Neural crest cell (in vitro differentiated cells): ENCODE measurements at places on chromosomes 3 and 15. TPM values are rescaled to one million over a fixed set of nuclear protein-coding genes. Genes with fewer than 3 reads are reported as not detected.

DNA sequence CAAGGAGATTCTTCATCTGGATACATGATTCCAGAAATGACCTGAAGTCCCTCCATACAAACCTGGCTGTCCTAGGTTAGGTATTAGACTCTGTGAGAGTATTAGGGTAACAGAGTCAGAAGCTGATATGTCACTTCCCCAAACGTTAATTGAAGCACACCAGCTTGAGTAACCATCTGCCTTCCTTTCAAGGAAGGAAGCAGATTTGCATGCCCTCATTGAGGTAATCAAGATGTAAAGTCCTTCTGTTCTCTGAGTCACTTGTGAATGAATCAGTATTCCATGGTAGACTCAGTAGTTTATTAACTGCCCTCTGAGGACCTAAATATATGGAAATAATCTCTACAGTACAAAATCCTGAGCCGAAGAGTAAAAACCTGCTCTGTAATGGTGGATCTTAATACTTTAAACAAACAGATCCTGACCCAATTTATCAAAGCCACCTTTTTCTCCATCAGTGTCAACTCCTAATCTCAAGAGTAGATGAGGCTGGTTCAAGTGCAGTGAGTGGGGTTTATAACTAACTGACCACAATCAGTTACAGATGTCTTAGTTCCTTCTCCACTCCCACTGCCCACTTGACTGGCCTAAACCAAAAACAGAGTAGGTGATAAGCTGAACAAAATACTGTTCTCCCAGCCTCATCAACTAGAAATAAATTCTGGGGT lies 246.2 kb upstream of the CHRM5 start:
- H3K27me3 ChIP-seq = no peaks in the 10 kb centered on the region
- no peak for DNase-seq

- no peak overlapping the region for H3K4me3 ChIP-seq
- no peak overlapping the region for H3K27ac ChIP-seq
- H3K4me1 ChIP-seq = peaks cover 11% of the 10 kb centered on the region
- H3K27me3 ChIP-seq = no peaks in the 10 kb centered on the region
- no peaks in the 10 kb centered on the region for H3K36me3 ChIP-seq
- DNase-seq = no peak
These were observed 38.4 kb downstream of the CCNL1 start for GRCh38 chr3:157121522-157121921.

- H3K27ac ChIP-seq = no peak overlapping the region
- H3K4me1 ChIP-seq = no peaks in the 10 kb centered on the region
- H3K4me3 ChIP-seq = no peak overlapping the region
- no peaks in the 10 kb centered on the region for H3K36me3 ChIP-seq
These were observed 60.6 kb downstream of the ALCAM start for GRCh38 chr3:105427332-105427731.

GRCh38 chr3:114716916-114717315 lies 423.1 kb downstream of the TIGIT start:
- H3K4me1 ChIP-seq = peaks cover 4% of the 10 kb centered on the region
- no peaks in the 10 kb centered on the region for H3K36me3 ChIP-seq
- H3K27me3 ChIP-seq = no peaks in the 10 kb centered on the region

Gene CPB1
- not detected in 2 replicates for total RNA-seq

DNA sequence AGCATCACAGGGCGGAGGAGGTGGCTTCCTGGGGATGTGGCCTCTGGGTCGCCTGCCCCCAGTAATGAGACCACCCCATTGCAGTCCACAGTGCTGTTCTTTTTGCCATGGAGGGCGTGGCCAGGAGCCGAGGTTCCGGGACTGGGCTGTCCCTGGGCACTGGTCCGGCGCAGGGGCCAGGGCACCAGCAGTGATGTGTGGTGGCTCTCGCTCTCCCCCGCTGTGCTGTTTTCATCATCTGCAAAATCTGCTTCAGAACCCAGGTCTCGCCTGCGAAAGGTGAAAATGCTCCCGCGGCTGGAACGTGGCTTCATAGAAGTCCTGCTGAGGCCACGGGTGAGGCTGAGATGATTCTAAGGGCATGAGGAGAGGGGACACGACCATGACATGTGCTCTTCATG lies 45.8 kb downstream of the SCN5A start:
- no peaks in the 10 kb centered on the region for H3K27me3 ChIP-seq
- H3K4me1 ChIP-seq = peaks cover 4% of the 10 kb centered on the region
- no peak for DNase-seq
- H3K27ac ChIP-seq = no peak overlapping the region
- no peak overlapping the region for H3K4me3 ChIP-seq
- H3K36me3 ChIP-seq = no peaks in the 10 kb centered on the region

DNA sequence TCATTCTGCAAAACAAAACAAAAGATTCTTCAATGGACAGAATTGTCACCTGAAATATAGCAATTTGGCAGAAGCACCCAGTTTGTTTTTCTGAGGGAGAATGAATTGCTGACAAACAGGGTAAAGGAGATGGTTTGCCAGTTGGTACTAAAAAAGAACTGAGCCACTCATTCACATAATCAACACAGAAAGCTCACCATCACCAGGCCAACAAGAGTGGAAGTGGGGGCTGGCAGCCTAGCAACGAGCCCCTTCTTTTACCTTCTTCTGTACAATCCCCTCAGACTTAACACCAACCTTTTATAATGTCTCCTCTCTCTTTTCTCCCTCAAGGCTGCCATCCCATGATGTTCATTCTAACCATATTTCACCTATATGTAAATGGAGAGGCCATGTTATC lies 5.9 kb downstream of the TOP2B start:
- no peak overlapping the region for H3K4me3 ChIP-seq
- H3K27me3 ChIP-seq = no peaks in the 10 kb centered on the region
- DNase-seq = no peak
- peaks cover 4% of the 10 kb centered on the region for H3K36me3 ChIP-seq

GRCh38 chr3:169430707-169431404 lies 232.7 kb downstream of the MECOM start:
- no peak for DNase-seq
- no peaks in the 10 kb centered on the region for H3K27me3 ChIP-seq
- H3K4me1 ChIP-seq = no peaks in the 10 kb centered on the region
- no peaks in the 10 kb centered on the region for H3K36me3 ChIP-seq
- H3K27ac ChIP-seq = no peak overlapping the region
